Cardiac muscle cell (in vitro differentiated cells and primary cell): ENCODE measurements at places on chromosomes 6 and 20. TPM values are rescaled to one million over a fixed set of nuclear protein-coding genes. Genes with fewer than 3 reads are reported as not detected.

DNA sequence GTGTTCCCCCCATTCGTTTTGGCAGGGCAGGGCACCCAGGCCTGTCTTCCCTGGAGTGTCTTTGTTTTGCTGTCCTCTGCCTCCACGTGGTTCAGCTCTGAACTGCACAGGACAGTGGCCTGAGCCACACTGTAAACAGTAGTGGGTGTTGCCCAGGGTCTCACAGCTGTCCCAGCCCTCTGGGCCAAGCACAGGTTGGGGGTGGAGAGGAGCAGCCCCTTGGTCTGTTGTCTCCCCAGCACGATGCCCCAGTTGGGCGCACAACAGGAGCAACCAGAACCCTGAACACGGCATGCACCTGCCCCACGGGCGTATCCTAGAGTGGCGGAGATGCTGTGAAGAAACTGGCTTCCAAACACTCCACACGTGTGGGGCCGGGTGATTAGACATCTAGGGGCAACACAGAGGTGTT lies 14.4 kb downstream of the CCDC167 start:
- peaks cover 28% of the 10 kb centered on the region for H3K4me1 ChIP-seq
- no peak overlapping the region for H3K4me3 ChIP-seq
- H3K36me3 ChIP-seq: no peaks in the 10 kb centered on the region
- DNase-seq: peak; percentile 20
- H3K27me3 ChIP-seq: no peaks in the 10 kb centered on the region

DNA sequence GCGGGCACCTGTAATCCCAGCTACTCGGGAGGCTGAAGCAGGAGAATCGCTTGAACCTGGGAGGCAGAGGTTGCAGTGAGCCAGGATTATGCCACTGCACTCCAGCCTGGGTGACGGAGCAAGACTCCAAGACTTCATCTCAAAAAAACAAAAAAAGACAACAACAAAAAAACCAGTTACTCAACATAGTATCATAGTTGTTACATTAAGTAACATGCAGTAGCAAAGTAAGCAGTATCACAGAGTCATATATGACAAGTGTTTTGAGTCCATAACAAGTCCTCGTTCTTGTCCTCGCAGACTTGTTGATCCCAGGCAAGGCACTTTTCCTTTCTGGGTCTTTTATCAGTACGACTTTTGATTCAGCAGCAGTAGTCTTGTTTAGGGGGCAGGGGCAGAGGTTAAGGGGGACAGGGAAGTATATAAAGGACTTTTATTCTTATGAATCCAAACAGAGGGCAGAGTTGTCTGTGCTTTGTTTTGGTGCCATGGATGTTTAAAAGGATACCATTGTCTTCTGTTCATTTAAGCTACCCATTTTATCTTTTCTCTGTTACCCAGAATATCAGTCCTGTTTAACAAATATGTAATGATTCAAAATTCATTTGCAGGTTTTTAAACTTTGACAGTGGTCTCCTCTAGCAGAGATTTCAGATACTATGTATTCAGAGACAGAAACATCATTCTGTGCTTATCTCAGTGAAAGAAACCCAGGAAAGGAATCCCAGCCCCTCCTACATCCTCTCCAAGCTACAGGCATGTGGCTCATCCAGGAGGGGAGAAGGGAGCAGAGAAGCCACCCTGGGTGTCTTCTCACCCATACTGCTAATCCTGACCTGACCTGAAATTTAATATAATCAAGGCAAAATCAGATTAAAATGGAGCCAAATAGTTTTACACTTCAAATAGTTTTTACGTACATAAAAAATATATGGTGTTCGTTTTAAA lies 137.9 kb upstream of the EDN1 start:
- no peak overlapping the region for H3K27ac ChIP-seq
- H3K4me1 ChIP-seq: no peaks in the 10 kb centered on the region
- no peaks in the 10 kb centered on the region for H3K36me3 ChIP-seq
- no peak overlapping the region for H3K4me3 ChIP-seq

The MPIG6B gene
- total RNA-seq: not detected in 2 replicates

GRCh38 chr20:16488086-16488485 lies 85.2 kb downstream of the KIF16B start:
- H3K27me3 ChIP-seq: no peaks in the 10 kb centered on the region
- H3K4me3 ChIP-seq: no peak overlapping the region
- no peaks in the 10 kb centered on the region for H3K36me3 ChIP-seq
- DNase-seq: no peak

DNA sequence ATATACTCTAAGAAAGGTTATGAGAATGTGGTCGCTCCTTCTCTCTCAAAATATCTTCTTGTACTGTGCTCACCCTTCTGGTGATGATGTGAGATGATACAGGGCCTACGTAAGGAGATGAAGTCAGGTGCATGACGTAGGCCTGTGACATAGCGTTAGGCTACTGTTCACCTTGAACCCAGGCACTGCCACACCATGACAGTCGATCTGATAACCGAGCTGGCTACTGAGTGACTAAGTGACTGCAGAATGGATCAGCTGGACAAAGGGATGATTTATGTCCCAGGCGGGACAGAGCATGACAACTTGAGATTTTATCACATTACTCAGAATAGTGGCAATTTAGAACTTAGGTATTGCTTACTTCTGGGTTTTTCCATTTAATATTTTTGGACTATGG lies 11.2 kb downstream of the SLC24A3 start:
- no peaks in the 10 kb centered on the region for H3K27me3 ChIP-seq
- no peak for DNase-seq
- no peaks in the 10 kb centered on the region for H3K4me1 ChIP-seq
- no peaks in the 10 kb centered on the region for H3K36me3 ChIP-seq

GRCh38 chr6:140988780-140989179 lies 1143.9 kb upstream of the GJE1 start:
- H3K36me3 ChIP-seq: no peaks in the 10 kb centered on the region
- H3K4me1 ChIP-seq: no peaks in the 10 kb centered on the region
- H3K4me3 ChIP-seq: no peak overlapping the region
- H3K27ac ChIP-seq: no peak overlapping the region

The SUMO4 gene
- total RNA-seq: 0.70 and 3.3 TPM in 2 replicates

DNA sequence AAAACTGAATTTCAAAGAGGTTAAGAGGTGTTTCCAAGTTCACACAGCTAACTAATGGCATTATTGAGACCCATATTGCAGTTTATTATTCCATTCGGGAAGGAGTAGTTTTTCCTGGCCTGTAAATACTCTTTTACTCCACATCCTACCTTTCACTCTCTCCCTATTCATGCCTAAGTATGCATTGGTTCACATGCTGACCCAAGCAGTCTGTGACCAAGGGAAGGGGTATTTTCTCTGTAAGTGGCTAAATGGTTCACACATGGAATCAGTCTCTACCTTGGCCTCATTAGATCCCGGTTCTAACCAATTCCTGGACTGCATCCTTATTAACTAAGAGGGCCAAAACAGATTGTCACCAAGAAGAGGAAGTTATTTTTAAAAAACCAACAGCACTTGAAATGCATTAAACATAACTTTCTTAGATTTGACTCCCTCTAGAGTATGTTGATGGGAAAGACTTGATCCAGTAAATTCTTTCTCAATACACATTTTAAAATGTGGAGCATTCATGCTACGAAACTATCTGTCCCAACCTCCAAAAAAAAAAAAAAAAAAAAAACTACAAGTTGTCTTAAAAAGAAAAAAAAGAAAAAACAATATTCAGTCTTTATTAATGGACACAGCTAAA lies 17.8 kb upstream of the RSPO3 start:
- H3K27me3 ChIP-seq: no peaks in the 10 kb centered on the region
- no peak overlapping the region for H3K4me3 ChIP-seq
- no peaks in the 10 kb centered on the region for H3K36me3 ChIP-seq
- H3K4me1 ChIP-seq: no peaks in the 10 kb centered on the region
- DNase-seq: no peak

The CD24 gene
- total RNA-seq: 109 and 166 TPM in 2 replicates

DNA sequence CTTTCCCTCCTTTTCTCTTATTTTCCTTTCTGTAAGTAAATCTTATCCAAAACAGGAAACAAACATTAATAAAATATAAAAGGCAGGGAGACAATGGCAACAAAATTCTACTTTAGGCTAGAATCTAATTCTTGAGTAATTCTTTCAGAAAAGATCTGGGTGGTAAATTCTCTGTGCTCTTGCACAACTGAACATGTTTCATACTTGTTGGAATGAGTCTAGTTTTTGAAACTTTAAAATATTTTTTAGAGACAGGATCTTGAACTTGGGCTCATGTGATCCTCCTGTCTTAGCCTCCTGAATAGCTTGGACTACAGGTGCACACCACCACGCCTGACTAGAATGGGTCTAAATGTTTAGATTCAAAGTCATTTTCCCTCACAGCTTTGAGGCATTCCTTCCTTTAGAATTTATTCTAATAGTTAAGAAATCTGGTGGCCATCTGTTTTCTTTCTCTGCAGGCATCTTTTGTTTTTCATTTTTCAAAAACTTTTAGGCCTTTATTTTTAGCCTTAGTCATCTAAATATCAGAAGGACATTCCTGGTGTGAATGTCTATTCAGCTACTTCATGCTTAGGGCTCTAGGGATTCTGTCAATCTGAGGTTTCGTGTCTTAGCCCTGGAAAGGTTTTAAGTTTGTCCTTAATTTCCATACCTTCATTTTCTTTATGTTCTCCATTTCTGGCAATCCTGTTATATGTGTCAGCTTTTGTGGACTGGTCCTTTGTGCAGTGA lies 76.5 kb downstream of the CDKAL1 start:
- H3K36me3 ChIP-seq: no peaks in the 10 kb centered on the region
- no peaks in the 10 kb centered on the region for H3K4me1 ChIP-seq
- no peak overlapping the region for H3K27ac ChIP-seq
- H3K27me3 ChIP-seq: no peaks in the 10 kb centered on the region
- H3K4me3 ChIP-seq: no peak overlapping the region

GRCh38 chr20:60238992-60239660 lies 280.9 kb downstream of the CDH26 start:
- no peaks in the 10 kb centered on the region for H3K27me3 ChIP-seq
- DNase-seq: no peak
- no peak overlapping the region for H3K27ac ChIP-seq
- H3K4me3 ChIP-seq: no peak overlapping the region
- H3K36me3 ChIP-seq: no peaks in the 10 kb centered on the region

GRCh38 chr6:69937402-69938136 lies 71.2 kb downstream of the COL19A1 start:
- no peak overlapping the region for H3K27ac ChIP-seq
- DNase-seq: no peak
- H3K4me1 ChIP-seq: peaks cover 17% of the 10 kb centered on the region
- no peaks in the 10 kb centered on the region for H3K27me3 ChIP-seq
- H3K36me3 ChIP-seq: no peaks in the 10 kb centered on the region

The SLC17A2 gene
- total RNA-seq: not detected in 2 replicates

The TFAP2A gene
- not detected in 2 replicates for total RNA-seq

DNA sequence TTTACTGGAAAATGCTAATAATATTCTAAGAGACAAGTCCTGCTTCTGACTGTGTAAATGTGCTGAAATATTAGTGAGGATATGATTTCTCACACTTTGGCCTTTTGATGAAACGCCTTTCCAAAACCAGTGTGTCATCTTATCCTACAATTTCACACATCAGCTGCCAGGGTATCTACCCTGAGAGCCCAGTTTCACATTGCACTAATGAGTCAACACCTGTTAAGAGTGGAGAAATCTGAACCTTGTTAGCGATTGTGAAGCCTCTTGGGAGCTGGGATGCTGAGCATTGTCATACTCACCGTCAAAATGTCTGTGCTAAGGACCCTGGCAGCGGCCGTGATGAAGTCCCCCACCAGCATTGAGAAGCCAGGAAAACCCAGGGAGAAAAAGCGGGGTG lies 166.0 kb downstream of the RALGAPA2 start:
- DNase-seq: no peak
- H3K27me3 ChIP-seq: no peaks in the 10 kb centered on the region
- H3K4me1 ChIP-seq: no peaks in the 10 kb centered on the region
- no peak overlapping the region for H3K27ac ChIP-seq
- H3K36me3 ChIP-seq: no peaks in the 10 kb centered on the region
- H3K4me3 ChIP-seq: no peak overlapping the region

GRCh38 chr6:89258912-89259311 lies 41.8 kb upstream of the GABRR1 start:
- H3K36me3 ChIP-seq: no peaks in the 10 kb centered on the region
- H3K4me1 ChIP-seq: peaks cover 19% of the 10 kb centered on the region

The DDO gene
- total RNA-seq: 0.27 and 0.32 TPM in 2 replicates
